ENCODE measurements at places on chromosomes 6 and 20.
A peak's percentile ranks its signal among the peaks of the same experiment; 100 is the strongest.

- peak; percentile 55 for DNase-seq
Observed at GRCh38 chr20:56628015-56628872, 862 bp upstream of the TFAP2C start.

- DNase-seq, result no peak
Observed at GRCh38 chr6:14719270-14719669, 526.6 kb upstream of the JARID2 start.

- DNase-seq, result no peak
Observed at GRCh38 chr6:149342525-149342924, 25.0 kb downstream of the TAB2 start.

DNA sequence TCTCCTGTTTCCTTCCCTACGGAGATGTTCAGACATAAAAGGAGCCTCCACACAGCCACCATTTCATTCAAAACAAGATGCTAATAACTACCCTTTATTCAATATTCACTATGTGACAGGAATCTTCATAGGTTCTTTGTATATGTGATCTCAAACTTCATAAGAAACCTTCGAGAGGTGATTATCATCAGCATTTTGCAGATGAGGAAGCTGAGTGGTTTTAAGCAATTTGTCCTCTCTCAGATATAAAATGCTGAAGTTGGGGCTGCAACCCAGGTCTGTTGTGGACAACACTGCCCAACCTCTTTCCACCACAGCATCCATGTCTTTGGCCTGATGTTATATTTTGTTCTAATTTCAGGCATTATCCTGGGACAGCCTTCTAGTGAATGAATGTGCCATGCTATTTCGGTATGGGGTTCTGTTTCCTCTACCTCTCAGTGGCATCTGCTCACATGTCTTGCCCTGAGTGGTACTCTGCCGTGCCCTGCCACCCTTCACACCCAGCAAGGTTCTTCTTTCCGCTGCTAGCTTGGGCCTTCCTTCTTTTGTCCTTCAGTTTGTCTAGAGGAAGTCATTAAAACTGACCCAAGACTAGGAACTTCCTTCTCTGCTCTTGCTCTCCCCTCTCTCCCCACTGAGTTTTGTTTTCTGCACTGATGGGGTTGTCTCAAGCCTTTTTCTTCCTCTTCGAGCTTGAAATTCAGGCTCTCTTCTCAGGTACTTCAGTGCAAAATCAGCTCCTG is 300.9 kb upstream of the PRDM1 start:
- no peak for DNase-seq

- DNase-seq, result no peak
Observed at GRCh38 chr20:62999580-62999979, 7.2 kb downstream of the BHLHE23 start.

GRCh38 chr6:160238278-160238711 is 20.3 kb downstream of the SLC22A2 start:
- no peak for DNase-seq

DNA sequence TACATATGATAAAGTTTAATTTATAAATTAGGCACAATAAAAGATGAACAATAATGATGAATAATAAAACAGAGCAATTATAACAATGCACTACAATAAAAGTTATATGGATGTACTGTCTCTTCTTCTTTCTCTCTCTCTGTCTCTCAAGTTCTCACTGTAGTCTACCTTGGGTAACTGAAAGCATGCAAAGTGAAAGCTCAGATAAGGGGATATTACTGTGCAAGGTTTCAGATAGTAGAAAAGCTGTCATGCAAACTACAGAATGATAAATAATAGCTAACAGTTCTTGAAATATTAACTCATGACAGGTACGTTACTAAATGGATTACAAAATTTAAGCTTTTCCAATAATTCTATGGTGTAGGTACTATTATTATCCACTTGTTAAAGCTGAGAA is 311.9 kb upstream of the PRDM1 start:
- DNase-seq, result no peak

DNA sequence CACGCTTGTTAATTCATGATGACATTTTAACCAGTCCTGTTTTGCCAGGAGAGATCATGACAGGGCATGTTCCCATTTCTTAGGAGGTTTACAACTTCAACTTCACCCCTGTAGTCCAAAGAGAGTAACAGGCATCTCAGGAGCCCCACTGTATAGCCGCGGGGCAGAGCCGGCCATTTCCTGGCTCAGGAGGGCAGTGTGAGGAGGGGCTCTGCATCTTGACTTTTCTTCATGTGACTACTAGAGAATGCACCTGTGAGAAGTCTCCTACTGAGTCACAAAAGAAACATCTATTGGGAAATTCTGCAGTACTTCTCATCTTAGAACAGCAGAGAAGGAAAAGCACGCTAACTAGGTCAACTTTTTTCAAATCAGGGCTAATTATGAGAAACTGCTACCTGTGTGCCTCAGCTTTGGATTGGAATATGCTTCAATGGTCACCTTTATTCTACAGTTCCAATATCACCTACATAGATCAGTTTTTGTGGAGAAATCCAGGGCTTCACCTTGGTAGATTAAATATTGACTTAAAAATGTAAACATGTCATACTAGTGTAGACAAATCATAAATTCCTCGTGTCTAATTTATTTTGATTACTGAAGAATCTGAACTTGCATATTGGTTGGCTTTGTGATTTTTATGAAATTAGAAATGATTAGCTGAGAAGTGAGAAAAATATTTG is 28.6 kb upstream of the SIM1 start:
- peak; percentile 46 for DNase-seq

DNA sequence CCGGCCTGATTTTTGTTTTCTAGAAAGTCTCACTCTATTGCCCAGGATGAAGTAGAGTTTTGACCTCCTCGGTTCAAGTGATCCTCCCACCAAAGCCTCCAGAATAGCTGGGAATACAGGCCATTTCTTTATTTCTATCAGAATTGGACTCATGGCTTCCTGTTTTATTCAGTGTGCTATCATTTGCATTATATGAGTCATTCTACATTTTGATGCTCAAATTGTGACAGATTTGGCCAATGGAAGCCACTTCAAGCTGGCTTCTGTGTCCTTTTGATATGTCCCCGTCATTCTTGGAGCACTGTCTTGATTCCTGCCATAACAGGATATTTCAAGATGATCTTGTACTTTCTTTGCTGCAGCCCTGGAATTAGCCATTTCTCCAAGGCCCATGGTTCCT is 75.1 kb downstream of the CNBD2 start:
- DNase-seq, result no peak

DNA sequence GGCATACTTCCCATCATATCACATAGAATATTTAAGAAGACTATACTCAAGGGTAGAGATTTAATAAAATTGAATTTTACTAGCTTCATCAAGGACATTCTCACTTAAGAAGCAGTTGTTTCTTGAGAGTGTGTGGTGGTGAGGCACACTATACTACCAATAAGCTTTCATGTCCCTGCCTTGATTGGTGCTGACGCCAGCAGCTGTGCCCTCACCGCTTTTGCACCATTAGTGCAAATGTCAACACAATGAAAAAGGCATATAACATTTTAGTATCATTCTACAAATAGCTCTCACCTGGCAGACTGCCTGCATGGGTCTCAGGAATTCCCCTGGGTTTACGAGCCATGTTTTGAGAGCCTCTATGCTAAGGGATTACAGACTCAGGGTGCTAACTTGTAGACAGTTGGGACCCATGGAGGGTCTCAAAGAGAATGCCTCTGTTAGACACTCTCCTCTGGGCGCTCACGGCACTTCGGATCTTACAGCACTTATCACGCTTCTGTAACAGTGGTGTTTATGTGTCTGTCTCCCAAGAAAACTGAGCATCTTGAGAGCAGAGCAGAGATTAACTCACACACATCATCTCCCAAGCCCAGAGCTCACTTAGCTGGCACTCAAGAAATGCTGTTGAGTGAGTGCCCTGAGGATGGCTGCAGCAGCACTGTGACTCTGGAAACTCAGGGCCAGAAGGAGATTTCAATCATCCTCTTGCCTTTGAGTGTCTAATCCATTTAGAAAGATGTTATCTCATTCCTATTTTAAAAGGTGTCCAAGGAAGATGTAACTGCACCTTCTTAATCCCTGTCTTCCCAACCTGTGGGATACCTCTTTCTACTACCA is 143.3 kb upstream of the GPR6 start:
- DNase-seq, result no peak

- DNase-seq, result no peak
Observed at GRCh38 chr6:119535332-119535731, 185.8 kb upstream of the MAN1A1 start.

DNA sequence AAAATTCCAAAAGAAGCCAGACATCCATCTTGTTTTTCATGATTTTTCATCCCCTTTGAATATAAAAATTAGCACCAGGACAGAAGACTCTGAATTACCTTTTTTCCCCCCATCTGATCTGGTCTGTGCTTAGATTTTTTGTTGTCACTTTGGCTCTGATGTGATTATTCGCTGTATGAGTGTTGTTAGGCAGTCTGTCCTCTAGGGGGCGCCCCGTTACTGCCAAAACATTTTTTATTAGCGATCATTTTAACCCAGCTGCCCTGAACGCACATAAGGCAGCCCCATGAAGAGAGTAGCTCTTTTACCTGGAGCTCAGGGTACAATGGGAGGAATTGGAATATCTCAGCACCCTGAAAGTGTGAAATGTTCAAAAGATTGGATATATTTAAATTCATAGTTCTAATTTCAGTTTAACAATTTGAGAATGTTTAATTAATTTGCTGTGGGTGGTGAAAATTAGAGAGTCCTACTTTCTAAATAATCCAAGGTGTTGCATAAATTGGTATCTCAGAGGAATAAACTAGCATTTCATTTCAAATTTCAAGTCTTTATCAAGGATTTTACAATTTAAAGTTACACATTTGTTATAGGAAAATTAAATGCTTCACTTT is 60.8 kb downstream of the PRPH2 start:
- DNase-seq, result peak; percentile 81

- no peak for DNase-seq
Observed at GRCh38 chr6:158002249-158002950, 20.7 kb downstream of the SYNJ2 start.

DNA sequence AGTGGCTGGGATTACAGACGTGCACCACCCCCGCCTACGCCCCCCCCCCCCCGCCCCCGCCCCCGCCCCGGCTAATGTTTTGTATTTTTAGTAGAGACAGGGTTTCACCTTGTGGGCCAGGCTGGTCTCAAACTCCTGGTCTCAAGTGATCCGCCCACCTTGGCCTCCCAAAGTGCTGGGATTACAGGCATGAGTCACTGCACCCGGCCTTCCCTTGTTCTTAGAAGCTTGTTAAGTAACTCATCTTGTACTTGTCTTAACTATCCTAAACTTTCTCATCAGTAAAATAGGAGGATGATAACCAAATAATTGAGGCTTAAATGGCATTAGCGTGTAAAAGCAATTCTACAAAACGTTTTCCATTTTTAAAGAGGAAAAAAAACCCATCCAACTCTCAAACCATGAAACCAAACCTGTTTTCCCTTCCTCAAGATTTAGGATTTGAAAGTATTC is 4.2 kb downstream of the CDYL start:
- DNase-seq, result peak; percentile 21

DNA sequence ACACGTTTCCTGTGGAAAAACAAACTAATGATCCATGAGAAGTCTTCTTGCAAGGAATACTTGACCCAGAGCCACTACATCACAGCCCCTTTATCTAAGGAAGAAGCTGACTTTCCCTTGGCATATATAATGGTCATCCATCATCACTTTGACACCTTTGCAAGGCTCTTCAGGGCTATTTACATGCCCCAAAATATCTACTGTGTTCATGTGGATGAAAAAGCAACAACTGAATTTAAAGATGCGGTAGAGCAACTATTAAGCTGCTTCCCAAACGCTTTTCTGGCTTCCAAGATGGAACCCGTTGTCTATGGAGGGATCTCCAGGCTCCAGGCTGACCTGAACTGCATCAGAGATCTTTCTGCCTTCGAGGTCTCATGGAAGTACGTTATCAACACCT is 35.4 kb downstream of the GCNT2 start:
- DNase-seq, result no peak

- no peak for DNase-seq
Observed at GRCh38 chr6:10532392-10532791, 11.2 kb downstream of the GCNT2 start.

DNA sequence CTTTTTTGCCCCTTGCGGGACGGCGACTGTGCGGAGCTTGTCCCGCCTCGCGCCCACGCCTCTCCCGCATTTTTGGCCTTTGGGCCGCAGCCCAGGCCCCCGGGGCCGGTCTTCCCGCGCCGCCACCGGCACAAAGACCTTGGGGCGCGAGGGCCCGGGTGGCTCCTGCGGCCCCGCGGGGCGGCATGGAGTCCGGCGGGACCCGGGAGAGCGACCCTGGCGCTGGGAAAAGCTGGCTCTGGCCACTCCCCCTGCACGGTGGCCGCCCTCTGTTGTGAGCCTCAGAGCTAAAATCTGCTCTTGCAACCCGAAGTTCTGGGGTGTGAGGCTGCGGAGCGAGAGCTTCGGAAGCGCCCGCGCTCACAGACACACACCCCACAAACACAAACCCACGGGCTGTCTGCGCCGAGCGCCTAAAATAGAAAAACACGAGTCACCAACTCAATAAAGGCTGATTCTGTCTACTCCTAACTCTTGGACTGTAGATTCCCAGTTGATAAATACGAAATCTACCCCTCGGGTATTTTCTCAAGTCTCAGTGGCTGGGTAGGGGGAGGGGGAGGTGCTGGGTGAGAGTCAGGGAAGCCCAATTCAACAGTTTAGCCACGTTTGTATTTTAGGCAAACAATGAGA is 496 bp upstream of the BEND3 start:
- peak; percentile 81 for DNase-seq

DNA sequence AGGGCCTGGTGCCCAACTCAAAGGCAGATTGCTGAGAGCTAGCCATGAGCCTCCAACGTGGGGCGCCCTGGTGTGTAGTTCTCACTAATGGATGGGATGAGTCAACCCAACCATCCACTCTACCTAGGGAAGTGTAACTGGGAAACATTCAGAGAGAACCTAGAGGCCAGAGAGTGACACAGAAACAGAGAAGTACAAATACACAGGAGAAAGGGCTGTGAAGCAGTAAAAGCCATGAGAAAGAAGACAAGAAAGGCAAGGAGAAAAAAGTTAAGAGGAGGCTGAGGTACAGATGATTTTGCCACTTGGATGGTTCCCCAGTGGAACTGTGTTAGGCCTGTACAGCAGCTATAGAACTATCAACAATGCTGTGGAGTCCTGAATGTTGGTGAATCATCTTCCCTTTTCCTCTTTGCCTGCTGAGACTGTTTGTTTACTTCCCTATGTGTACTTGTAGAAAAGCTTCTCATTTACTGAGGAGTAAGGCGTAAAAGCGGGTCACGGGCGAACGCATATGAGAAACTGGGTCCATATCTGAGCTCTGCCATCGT is 39.0 kb downstream of the MAN1A1 start:
- no peak for DNase-seq

DNA sequence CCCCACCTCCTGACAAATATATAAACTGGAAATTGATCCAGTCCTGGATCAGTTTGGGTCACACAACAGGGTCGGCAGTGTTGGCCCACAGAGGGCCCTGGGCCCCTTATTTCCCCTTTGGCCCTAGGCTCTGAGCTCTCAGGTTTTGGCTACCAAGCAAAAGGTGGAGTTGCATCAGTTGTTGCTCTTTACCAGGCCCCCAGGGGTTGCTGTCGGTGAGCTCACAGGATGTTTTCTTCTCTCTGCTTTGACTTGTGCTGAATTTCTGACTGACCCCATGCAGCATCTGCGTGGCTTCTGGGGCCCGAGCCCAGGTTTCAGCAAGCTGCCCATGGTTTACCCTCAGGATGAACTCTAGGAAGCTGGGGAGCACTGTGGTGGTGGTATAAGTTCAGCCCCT is 44.6 kb downstream of the PPARD start:
- DNase-seq, result no peak

Data from GM23338 (cell line).